IMR-90 (cell line): ENCODE measurements at places on chromosomes 2 and 18. TPM values are rescaled to one million over a fixed set of nuclear protein-coding genes. Genes with fewer than 3 reads are reported as not detected.

The BBS5 gene
- total RNA-seq = 1.4 and 1.9 TPM in 2 replicates

The GALR1 gene
- total RNA-seq = not detected in 2 replicates

The G6PC2 gene
- total RNA-seq = not detected in 2 replicates

The IL1RL2 gene
- 0.28 and 0.36 TPM in 2 replicates for total RNA-seq
